ENCODE measurements at places on chromosomes 1 and 21.

DNA sequence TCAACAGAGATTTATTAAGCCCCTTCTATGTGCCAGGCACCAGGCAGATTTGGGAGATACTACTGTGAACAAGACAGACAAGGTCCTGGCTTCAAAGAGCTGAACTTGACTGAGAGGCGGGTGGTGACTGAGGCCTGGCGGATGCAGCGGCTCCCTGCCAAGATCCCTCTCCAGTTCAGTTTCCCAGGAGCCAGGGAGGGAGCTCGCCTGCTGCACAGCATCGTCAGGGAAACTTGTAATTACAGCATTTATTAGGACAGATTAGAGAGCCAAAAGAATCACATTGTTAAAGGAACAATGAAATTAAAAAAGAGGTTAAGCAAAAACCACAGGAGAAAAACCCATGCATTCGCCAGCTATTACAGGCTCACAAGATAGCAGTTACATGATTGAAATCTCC lies 55.3 kb downstream of the ETS2 start:
- no peak for DNase-seq

DNA sequence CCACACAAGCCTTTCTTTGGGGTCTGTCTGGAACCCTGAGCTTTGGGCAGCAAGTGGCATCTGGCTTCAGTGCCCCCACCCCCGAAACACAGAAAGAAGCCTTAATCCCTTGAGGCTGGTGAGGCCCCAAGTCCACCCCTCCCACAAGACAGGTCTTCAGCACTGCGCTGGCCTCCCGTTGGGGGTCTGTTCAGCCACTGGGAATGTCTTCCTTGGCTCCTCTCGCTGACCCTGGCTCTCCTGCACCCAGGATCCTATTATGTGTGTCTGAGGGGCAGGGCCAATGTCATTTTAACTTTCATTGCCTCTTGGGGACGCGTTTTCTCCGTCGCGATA lies 26.9 kb downstream of the ATP8B2 start:
- no peak for DNase-seq

- no peak for DNase-seq
Measured at GRCh38 chr21:45555557-45556301, 13.5 kb upstream of the SLC19A1 start.

- no peak for DNase-seq
Measured at GRCh38 chr1:160061369-160062229, 8.4 kb downstream of the KCNJ10 start.

DNA sequence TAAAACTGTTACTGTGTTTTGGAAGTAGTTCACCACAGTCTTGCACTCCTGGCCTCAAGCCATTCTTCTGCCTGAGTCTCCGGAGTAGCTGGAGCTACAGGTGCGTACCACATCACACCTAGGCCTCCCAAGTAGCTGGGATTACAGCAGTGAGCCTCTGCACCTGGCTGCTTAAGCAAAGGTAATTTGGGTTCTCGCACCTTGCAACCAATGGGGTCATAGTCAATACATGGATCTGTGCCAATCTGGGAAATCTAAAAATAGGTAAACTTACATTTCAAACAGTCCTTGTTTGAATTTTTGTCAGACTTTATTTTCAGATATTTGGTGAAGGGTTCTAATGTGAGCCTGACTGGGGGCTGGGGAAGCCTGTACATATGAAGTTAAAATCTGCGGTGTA lies 466.5 kb downstream of the PCP4 start:
- no peak for DNase-seq

DNA sequence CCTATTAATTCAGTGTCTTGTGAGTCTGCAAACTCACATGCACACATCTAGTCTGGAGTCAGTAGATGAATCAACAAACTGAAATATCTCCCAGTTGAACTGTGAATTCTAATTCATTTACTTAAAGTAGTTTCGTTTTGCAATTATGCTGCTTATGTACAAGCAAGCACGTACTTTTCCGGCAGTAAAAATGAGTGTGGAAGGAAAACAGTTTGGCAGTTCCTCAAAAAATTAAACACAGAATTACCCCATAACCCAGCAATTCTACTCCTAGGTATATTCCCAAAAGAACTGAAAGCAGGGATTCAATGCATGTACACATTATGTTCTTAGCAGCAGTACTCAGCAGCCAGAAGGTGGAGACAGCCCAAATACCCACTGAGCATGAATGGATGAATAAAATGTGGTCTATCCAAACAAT lies 49.3 kb downstream of the GNB1 start:
- no peak for DNase-seq

GRCh38 chr1:30225357-30225756 lies 498.0 kb downstream of the MATN1 start:
- DNase-seq: no peak

- no peak for DNase-seq
Measured at GRCh38 chr1:21331752-21332478, 41.7 kb upstream of the ECE1 start.

- no peak for DNase-seq
Measured at GRCh38 chr21:33557447-33557846, 14.6 kb downstream of the SON start.

DNA sequence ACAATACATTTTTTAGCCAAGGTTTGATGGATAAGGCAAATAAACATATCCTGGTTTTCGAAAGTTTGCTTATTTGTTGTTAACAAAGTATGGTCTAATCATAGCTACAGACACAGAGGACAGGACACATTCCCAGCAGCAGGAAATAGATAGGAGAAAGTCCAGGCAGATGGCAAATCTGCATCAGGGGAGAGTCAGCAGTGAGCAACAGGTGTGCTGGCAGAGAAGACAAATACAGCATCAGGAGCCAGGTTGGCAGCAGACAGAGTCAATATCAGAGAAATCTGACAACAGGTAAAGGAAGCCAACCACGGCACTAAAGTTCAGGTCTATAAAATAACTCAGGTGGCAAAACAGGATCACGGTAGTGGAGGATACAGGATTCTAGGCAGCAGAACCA lies 210.7 kb upstream of the PTBP2 start:
- DNase-seq: no peak

DNA sequence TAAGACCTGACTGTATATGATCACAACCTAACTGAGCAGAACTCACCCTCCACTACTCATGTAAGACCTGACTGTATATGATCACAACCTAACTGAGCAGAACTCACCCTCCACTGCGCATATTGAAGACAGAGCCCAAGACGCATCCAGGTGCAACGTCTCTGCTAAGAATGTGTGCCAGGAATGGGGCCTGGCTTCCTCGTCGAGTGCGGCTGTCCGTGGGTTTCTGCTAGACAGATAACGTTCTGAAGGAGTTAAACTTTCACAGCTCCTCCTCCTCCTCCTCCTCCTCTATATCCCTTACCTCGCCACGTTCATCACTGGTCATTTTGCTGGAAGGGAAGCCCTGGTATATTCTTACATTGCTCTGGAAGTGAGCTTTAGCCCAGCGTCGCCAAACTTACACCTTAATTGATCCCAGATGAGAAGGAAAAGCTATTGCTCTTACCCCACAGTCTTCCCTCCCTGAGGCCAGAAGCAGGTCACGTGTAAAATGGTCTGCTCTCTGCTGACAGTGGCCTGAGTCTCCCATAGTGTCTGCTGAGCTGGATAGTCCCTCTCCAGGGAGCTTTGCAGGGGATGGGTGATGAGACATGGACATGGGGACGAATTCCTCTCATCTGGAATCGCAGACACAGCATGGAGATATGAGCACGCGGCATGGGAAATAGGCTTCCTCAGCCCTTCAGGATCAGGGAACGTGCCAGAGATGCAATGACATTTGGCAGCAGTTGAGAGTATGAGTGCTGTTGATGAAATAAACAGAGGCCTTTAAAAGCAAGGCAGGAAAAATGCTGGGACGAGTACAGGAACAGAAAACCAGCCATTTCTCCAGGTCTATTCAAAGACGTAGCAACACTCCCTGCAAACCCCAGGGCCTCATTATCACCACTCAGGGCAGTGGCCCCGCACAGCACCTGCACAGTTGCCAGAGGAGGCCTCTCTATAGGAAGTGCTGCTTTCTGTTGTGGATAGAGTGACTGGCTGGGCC lies 528.1 kb downstream of the KIF26B start:
- no peak for DNase-seq

DNA sequence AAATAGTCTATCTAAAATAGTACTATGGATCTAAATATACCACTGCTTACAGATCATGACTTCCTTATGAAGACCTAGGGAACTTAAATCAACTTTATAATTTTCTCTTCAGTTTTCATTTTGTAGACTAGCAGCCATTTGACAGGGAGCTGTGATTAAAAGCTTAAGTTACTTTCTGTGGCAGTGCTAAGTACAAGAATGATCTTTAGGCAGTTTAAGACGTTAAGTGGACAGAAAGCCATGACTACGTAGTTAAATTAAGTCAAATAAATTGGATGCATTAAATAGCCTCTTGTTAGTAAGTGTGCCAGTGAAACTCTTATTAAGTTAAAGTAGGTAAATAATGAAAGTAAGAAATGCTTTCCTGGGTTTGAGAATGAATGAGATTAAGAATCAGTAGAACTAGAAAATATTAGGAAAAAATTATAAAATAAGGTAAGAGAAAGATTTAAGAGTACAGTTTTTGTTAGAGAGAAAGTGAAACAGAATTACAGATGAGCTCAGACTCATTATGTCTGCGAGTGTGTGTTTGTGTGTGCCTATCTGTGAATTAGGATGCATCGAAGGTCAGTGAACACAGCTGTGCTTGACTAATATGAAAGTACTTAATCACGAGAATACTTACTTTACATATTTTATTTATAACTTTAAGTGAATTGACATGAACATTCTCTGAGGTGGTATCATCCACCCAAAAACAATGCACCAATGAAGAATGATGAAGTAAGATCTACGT lies 336.9 kb downstream of the KCNT2 start:
- DNase-seq: no peak

- DNase-seq: no peak
Measured at GRCh38 chr1:81437213-81437612, 363.5 kb upstream of the ADGRL2 start.

- no peak for DNase-seq
Measured at GRCh38 chr21:45507888-45508508, 34.2 kb downstream of the SLC19A1 start.

DNA sequence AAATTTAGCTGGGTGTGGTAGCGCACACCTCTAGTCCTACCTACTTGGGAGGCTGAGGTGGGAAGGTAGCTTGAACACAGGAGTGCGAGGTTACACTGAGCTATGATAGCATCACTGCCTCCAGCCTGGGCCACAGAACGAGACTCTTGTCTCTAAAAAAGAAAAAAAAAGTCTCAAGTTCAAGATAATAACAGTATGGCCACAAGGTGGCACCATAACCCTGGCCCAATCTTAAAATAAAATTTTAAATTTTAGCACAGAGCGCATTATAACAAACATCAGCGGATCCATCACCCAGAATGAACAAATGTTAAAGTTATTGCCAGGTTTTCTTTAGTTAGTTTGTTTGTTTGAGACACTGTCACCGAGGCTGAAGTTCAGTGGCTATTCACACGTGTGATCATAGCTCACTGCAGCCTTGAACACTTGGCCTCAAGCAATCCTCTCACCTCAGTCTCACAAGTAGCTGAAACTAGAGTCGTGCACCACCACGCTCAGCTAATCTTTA lies 2.9 kb upstream of the HTR6 start:
- no peak for DNase-seq

All from stimulated activated CD8-positive, alpha-beta memory T cell treated with anti-CD3 and anti-CD28 coated beads, Interleukin-7, amount 100 ng/mL, for 24 hours (primary cell).